ENCODE measurements at places on chromosomes 16 and 17.

- DNase-seq = no peak
These were observed 6.0 kb downstream of the ARHGAP23 start for GRCh38 chr17:38434178-38434665.

GRCh38 chr16:63059676-63060075, 1023.4 kb upstream of the CDH8 start:
- DNase-seq = no peak

DNA sequence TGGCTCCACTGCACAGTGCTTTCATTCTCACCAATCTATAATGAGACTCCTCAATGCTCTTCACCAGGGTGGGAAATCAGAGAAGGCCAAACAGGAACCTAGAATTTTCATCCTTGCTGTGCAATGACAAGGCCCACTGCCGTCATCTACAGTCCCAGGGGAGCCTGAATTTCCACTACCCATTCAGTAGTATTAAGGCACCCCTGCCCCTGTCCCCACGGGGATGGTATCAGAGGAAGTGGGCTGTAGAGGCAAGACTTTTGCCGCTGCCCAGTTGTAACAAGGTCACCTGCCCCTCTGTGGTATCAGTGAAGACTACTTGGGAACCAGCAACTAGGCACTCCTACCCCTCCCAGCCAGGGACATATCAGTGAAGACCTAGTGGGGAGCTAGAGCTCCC, 104.5 kb downstream of the C16orf78 start:
- DNase-seq = no peak

GRCh38 chr16:9061358-9061813, 30.1 kb upstream of the HAPSTR1 start:
- DNase-seq = no peak

DNA sequence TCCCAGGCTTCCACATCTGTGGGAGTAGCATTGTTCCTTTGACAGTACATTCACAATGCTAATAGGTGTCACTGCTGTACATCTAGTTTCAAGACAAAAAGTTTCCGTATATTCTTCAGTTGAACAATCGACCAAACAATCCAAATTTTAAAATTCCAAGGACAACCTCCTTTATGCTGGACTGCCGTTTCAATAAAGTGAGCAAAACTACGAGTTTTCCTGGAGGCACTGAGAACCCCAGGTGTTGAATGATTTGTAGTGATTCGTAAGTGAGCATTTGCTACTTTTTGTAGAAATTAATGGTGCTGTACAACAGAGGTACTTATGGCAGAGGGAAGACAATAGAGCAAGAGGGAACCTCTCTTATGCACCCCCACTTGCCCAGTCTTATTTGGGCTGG, 71.2 kb upstream of the NACA2 start:
- no peak for DNase-seq

DNA sequence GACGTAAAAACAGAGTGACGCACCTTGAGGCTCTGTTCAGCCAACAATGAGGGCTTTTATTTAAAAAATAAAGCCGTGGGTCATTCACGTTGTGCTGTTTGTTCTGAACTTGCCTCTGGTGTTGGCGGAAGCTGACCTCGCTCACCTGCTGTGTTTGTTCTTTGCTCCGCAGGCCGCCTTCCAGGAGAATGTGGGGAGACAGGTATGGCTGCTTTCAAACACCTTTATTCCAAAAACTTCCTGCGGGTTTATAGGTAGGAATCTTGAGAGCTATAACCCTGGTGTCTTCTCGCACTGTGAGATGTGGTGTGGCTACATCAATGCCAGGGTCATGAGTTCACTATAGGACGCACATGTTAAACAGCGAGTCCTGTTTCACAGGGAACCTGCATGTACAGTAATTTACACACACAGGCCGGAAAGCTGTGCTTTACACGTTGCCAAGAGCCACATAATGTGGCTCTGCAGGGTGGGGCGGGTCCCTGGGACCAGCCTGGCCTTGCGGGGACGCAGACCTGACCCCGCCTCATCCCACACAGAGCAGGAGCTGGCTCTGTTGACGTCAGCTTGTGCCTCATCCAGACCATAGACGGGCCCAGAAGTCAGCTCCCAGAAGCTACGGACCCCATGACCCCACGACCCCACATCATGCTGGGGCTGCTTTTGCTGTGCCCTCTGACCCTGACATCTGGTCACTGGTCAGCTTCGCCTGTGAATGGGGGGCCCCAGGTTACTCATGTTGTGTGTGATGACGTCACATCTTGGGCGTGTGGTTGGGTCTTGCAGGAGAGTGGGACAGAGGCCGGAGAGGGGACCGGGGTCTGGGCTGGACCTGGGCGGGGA, 49.9 kb upstream of the ZNF750 start:
- DNase-seq = peak; percentile 43

All from large intestine (tissue), 12 donors.